RPMI7951 (cell line): ENCODE measurements at places on chromosomes 1 and 21. TPM values are rescaled to one million over a fixed set of nuclear protein-coding genes. Genes with fewer than 3 reads are reported as not detected.
A peak's percentile ranks its signal among the peaks of the same experiment; 100 is the strongest.

Gene VHLL
- total RNA-seq, result not detected in 2 replicates

DNA sequence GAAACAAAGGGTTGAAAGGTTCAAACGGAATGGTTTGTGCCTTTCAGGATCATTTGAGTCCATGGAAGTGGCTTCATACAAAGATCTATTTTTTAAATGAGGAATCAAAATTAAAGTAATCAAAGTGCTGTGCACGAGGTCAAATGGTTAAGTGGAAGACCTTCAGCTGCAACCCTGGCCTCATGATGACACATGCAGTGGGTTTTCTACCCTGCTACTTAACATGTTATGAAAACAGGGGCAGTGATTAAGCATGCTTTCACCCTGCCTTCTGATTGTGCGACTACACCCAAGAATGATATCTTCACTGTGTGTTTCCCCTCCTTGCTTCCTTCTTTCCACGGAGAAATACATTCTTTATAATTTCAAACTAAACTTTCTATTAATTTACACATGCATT is 604.2 kb downstream of the LRRIQ3 start:
- DNase-seq, result peak; percentile 45

DNA sequence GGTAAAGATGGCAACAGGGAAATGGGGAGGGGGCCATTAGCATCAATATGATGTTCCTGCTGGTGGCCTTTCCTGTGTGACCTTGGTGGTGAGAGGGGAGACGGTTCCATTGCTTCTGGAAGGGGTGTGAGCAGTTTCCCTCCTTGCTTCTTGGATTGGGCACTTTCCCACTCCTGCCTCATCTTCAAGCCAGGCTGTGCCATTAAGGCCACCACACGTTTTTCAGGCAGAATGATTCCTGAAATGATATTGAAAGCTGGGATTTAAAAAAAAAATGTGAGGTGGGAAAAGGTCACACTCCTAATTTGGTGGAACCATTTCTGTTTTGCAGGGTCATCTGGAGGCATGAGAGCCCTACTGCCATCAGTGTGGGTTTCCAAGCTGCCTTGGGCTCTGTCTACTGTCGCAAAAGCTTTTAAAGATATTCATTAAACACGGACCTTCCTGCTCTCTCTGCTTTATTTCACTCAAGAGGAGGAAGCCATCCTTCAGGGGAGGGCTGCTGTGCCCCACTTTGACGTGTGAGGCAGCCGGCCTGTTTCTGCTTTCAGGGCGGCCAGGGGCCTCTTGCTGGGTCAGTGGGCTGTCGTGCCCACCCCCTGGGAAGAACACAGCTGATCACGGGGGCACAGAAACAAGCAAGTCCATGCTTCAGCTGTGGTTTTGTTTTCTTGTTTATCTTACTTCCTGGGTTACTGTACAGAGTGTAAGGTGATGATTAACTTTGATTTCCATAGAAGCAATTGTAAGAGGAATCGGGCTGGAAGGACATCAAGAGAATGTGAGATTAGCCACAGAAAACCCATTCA is 8.0 kb downstream of the RIIAD1 start:
- no peak for DNase-seq

DNA sequence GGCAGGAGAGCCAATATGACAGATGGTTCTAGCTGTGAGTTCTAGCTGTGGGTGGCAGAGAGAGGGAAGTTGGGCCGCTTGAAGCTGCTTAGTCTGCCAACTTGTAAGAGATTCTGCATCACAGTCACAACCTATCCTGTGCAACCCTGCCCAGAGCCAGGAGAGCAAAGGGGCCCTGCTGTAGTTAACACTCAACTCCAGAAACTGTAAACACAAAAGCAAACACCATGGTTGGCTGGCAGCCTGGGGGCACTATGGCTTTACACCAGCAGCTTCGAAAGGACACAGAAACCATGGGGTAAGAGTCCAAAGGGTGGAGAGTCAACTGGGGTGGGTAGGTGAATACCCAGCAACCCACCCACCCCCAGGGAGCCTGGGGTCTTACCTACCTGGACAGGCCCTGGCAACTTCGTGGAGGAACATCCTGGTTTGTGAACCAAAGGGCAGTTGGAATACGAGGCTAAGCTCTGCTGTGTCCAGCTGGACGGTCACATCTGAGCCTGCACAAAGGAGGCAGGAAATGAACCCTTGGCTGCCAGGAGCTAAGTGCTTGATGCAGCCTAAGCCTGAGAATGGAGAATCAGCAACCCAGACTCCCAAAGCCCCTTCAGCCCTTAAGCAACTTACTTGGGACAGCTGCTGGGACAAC is 6.4 kb downstream of the INPP5B start:
- no peak for DNase-seq

GRCh38 chr1:91201694-91202093 is 179.9 kb upstream of the ZNF644 start:
- no peak for DNase-seq

Gene CNTN2
- not detected in 2 replicates for total RNA-seq

GRCh38 chr1:7086106-7086505 is 300.9 kb downstream of the CAMTA1 start:
- DNase-seq, result no peak

DNA sequence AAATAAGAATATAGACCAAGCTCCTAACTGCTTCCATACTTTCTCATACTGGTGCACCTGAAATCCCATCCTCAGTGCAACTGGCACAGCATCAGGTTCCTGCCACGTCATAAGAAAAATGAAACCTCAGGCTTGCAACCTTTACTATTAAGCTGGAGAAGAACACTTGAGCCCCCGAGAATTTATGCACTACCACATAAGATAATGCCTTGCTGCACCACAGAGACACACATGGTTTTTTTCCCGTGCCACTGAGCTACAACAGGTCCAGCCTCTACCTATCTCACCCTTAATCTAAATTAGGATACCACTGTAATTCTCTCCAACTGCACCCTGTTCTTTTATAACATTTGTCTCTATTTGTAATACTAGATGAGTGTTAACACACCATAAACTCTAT is 174.5 kb downstream of the DENND1B start:
- DNase-seq, result no peak

Gene ROR1
- 9.0 and 10.5 TPM in 2 replicates for total RNA-seq

GRCh38 chr1:20448671-20449071 is 37.3 kb downstream of the CAMK2N1 start:
- DNase-seq, result no peak

DNA sequence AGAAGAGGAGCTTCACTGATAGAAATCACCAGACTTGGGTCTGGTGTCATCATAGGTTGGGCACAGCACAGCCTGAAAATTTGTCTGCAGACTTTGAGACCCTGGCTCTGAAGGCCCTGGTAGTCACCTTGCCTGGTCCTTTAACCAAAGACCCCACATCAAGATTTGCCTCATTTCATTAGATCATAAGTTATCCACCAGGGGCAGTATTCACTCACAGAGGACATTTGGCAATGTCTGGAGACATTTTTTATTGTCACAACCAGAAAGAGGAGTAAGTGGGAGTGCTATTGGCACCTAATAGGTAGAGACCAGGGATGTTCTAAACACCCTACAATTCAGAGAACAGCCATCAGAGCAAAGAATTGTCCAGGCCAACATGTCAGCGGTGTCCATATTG is 22.1 kb upstream of the PAX7 start:
- DNase-seq, result no peak

Gene CLIC4
- total RNA-seq, result 680 and 835 TPM in 2 replicates

- no peak for DNase-seq
Measured at GRCh38 chr1:176959191-176959820, 205.2 kb downstream of the ASTN1 start.
